ENCODE measurements at places on chromosomes 5 and 9.

DNA sequence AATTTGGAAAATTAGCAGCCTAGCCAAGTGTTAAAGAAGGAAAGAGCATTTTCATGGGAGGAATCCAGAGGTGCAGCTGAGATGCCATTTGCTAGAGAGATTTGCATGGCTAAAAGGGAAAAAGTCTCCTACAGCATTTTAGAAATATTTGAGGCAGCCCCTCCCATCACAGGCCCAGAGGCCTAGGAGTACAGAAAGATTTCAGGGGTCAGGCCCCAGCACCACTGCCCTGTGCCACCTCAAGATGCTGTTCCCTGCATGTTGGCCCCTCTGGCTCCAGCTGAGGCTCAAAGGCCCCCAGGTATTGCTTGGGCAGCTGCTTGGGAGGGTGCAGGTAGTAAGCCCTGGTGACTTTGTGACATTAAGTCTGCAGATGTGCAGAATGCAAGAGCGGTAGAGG lies 26.9 kb upstream of the NPR3 start:
- DNase-seq = no peak

- DNase-seq = no peak
Measured at GRCh38 chr5:167065794-167066193, 1225.7 kb upstream of the WWC1 start.

GRCh38 chr9:126162611-126163381 lies 163.8 kb upstream of the MVB12B start:
- DNase-seq = no peak

- DNase-seq = peak; percentile 34
Measured at GRCh38 chr9:138078846-138079245, 201.3 kb downstream of the CACNA1B start.

GRCh38 chr5:132750471-132751230 lies 3.4 kb downstream of the CCNI2 start:
- DNase-seq = peak; percentile 40

DNA sequence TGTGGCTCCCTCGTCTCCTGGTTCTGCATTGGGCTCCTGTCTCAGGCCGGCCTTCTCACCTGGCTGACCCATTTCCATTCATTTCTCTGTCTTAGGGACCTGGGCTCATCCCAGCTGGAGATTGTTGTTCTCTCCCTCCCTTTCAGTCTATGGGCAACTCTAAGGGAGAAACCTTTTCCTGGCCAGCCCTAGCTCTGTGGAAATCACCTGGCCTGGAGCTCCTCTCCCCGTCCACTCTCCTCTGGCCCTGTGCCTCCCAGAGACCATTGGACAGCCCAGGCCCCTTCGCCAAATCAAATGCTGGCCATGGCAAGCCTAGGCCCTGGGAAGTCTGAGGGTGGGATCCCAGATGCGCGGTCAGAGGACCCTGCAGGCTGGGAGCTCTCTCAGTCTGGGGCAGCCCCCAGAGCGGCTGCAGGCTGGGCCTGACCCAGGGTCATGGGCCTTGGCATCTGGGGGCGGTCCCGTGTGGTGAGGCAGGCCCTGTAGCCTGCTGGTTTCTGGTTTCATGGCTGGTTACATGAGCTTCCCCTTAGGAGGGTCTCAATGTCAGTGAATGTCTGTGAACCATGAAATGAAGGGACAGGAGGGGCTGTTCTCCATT lies 253.5 kb downstream of the AOPEP start:
- DNase-seq = no peak

DNA sequence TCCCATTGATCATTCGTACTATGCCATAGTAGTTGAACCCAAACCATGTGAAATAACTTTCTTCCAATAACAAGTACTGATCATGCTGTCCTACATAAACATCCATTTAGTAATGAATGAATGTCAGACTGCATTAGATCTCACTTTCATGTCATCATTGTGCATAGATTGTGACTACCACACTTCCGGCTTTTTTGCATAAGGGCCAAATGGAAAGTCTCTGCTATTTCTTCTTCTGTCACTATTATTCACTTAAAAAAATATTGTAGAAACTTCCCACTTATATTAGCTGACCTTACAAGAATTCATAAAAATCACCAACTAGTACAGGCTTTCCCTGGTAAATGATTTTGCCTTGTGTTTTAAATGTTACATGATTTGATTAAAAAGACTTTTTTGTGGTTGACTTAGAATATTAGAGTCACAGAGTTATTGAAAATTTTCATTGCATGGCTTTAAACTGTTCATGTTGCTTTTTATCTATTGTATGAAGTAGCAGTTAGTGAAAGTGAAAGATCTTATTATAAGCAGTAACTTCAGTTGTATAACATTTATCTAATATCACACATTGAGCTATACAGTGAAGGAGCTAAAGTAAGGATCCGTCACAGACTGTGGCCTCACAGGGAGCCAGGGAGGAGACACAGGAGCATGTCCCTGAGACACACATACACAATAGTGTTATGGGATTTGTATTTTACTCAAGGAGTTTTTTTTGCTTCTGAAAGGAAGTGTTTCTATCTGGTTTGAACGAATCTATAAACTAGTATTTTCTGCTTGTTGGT lies 33.9 kb downstream of the LMNB1 start:
- no peak for DNase-seq

DNA sequence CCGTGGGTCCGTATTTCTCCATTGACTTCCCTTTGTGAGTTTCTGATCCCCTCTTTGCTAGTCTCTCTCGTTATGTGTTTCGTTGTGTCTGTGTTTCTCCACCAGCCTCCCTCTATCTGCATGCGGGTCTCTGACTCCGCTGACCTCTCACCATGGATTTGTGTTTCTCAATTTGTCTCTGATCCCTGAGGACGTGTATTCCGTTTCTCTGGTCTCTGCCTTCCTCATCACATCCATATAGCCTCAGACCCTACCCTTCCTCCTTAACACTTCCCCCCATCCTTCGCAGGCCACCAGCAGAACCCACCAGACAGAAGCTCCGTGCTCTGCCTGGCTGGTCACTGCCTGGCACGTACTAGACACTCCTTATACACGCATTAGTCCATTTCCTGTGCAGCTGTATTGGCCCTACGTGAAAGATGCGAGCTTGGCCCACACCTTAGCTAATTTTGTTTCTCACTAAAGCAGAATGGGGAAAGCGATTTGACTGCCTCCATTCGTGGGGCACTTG lies 631 bp downstream of the B4GALT7 start:
- DNase-seq = peak; percentile 43
